Stimulated activated CD4-positive, alpha-beta T cell treated with anti-CD3 and anti-CD28 coated beads, Interleukin-1b, Interleukin-23, amount 100 ng/mL, for 24 hours (primary cell): ENCODE measurements at places on chromosomes 12 and 14.

DNA sequence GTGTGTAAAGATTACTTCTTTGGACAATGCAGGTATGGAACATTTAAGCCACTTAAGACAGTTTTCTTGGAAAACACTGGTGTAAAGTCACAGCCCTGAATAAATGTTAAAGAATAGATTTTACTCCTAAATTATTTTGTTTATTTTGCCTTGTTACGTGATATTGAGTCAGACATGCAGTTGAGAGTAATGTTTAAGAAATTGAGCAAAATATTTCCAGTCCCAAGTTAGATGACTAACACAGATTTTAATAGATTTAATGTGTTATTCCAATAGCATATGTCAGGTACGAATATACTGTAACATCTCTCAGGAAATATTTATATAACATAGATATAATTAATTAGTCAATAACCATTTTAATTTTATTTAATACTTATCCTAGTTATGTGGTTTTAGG lies 1361.7 kb downstream of the FSCB start:
- no peak for DNase-seq

GRCh38 chr14:77421201-77421600 lies 2.1 kb downstream of the NOXRED1 start:
- DNase-seq: no peak

- DNase-seq: no peak
Observed at GRCh38 chr14:95226801-95227200, 69.5 kb upstream of the DICER1 start.

DNA sequence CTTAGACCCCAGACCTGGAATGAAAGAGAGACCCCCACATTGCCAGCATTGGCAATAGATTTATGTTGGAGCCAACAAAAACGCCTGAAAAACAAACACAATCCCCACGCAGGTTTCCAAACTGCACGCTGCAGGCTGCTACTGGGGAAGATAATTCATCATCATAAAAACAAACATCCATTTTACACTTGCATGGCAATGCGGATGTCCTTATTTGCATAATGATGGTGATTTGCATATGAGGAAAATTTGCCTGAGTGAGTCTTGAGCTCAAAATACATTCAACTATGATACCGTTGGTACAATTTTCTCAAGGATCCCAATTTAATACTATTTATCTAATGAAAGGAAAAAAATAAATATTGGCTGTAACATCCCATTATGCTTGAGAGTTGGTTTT lies 33.6 kb upstream of the TMEM132D start:
- DNase-seq: no peak

DNA sequence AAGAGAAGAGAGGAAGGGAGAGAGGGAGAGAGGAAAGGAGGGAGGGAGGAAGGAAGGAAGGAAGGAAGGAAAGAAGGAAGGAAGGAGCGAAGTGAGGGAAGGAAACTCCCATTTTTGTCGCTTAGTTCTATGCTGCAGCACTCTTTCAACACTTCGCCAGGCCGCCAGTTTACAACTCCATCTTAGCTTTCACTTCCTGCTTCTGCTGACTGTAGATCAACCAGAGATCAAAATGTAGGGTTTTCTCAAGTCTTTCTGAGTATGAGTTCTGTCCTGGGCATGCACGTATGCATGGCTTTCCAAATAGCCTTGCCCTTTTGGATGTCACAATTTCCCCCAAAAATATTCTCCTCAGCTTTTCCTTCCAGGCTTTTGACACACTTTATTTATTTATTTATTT lies 723.4 kb downstream of the TRHDE start:
- no peak for DNase-seq

DNA sequence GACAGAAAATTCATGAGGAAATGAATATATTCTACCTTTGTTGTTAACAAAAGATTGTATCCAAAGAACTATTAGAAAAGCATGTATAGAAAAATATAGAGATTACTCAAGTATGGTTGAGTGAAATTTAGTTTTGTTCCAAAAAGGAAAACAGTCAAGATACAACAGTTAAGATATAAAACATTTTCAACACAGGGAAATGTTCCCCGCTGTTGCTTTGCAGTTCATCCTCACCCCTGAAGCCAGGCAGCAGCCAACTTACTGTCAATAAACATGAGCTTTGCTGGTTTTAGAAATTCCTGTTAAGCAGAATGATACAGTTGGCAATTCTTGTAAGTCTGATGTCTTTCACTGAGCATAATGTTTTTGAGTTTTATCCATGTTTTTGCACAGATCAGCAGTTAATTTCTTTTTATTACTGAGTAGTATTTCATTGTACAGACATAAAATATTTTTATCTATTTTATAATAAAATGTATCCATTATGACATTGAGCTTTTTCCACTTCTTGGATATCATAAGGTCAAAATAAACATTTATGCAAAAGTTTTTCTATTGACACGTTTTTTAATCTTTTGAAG lies 1.2 kb upstream of the CLEC2B start:
- no peak for DNase-seq

GRCh38 chr14:96373538-96373937 lies 10.2 kb downstream of the GSKIP start:
- no peak for DNase-seq

DNA sequence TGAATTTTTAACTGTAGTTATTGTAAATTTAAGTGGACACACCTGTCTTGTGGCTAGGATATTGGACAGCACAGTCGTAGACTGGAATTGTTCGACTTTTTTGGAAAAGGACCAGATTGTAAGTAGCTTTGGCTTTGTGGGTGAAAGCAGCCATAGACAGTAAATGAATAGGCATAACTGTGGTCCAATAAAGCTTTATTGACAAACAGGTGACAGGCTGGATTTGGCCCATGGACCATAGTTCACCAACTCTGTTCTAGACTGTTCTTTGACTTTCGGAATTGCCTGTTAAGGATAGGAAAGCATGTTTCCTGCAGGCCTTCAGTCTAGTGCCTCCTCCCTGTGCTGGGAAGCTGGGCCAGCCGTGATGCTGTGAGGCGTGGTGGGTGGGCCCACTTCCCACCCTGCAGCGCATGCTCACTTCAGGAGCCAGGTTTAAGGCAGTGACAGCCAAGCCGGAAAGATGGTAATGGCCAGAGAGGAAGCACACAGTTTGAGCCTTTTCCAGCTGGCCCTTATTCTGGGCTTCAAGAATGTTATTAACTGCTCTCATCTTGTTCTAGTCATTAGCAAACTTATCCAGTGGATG lies 51.8 kb downstream of the PPP2R5C start:
- no peak for DNase-seq

GRCh38 chr12:108080363-108080762 lies 48.7 kb upstream of the WSCD2 start:
- DNase-seq: no peak

DNA sequence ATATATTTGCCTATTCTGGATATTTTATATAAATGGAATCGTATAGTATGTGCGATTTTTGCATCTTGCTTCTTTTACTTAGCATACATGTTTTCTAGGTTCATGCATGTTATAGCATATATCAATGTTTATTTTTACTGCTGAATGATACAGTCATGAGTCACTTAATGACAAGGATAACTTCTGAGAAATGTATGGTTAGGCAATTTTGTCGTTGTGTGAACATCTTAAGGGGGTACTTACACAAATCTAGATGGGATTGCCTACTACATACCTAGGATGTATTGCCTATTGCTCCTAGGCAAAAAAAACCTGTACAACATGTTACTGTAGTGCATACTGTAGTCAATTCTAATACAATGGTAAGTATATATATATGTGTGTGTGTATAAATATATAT lies 8.8 kb downstream of the USP15 start:
- no peak for DNase-seq

- no peak for DNase-seq
Observed at GRCh38 chr12:30930238-30930637, 3.7 kb downstream of the TSPAN11 start.

- no peak for DNase-seq
Observed at GRCh38 chr12:53777936-53778644, 26.3 kb upstream of the CISTR start.

- peak; percentile 19 for DNase-seq
Observed at GRCh38 chr14:22973217-22974032, 8.9 kb downstream of the AJUBA start.

GRCh38 chr12:12749433-12749832 lies 32.3 kb downstream of the CDKN1B start:
- no peak for DNase-seq

DNA sequence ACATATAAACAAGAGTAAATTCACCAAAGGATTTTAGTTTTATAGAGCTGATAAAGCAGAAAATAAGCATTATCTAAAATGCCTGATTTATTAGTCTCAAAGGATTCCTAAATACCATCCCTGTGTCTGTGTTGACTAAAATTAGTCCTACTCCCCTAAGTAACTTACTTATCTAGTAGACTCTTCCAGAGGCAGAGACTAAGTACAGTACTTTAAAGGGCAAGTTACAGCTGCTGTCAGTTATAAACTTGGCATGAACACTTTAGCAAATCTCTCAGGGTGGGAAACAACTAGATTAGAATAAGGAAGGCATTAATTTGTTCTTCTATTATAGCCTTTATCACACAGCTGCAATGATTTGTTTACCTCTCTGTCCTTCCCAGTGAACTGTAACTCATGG lies 46.0 kb downstream of the ATP2B1 start:
- no peak for DNase-seq

DNA sequence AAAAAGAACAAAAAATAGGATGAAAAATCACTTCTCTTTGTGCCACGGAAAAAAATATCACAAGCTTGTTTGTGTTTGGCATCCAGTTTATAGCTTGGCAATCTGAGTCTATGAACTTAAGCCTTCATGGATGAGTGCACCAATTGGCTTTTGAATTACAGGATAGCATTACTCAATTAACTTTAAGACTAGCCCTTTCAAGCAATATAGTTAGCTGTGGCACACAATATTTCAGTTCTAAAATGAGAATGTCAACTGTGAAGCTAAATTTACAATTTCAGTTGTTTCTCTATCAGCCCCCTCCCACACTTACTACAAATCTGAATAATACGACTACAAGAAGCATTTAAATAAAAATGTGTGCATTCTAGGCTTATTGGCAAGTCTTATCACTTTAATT lies 8.3 kb downstream of the RERG start:
- DNase-seq: no peak

GRCh38 chr12:6987956-6988553 lies 17.3 kb downstream of the EMG1 start:
- no peak for DNase-seq

- peak; percentile 64 for DNase-seq
Observed at GRCh38 chr12:55940065-55940732, 9.2 kb downstream of the DGKA start.

- DNase-seq: no peak
Observed at GRCh38 chr14:100059438-100059781, 5.8 kb upstream of the EVL start.

DNA sequence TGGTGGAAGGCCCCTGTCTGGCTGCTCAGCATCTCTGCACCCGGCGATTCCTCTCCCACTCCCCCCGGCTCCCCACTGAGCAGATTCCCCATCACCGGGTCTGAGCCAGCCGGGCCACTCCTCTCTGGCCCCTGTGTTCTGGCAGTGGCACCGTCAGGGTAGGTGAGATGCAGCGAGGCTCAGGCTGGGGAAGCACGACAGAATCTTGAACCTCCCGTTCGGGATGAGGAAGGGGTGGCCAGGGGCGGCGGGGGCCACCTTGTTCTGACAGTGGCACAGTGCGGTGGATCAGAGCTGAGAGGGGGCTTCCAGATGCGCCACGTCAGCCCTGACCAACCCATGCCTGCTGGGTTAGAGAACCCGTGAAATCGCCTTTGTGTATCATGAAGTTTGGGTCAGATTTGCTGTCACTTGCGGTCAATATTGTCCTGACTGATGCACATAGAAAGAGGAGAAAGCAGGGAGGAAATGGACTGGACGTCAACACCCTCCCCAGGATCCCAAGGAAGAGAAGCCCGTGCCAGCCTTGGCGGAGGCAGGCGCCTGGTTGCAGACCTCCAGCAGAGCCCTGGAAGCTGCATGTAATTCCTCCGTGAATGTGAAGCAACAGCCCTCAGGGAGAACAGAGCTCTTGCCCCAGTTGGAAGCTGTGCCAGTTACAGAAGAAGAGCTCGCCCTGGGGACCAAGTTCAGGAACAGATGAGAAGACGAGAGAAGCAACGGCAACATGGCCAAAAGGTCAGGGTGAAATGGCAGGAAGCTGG lies 137.1 kb upstream of the SFSWAP start:
- no peak for DNase-seq

DNA sequence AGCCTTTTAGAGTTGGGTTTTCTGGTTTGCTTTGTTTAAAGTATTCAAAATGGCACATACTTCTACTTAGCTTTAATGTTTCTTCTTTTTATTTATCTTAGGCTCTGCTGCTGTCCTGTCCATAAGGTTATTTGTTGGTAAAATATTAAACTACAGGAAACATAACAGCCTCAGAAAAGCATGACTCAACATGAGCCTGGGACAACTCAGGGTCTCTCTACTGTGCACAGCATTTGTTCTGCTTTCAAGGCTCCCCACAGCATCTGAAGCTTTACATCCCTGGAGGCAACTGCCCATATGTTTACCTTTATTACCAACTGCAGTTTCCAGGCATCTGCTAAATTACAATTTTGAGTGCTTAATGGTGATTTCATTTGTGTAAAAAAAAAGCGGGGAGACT lies 954.2 kb upstream of the FBXO33 start:
- DNase-seq: no peak

- no peak for DNase-seq
Observed at GRCh38 chr12:115911360-115911759, 366.1 kb downstream of the MED13L start.

GRCh38 chr14:26128931-26129671 lies 468.7 kb downstream of the NOVA1 start:
- DNase-seq: no peak

GRCh38 chr12:94831081-94831751 lies 172.3 kb downstream of the NDUFA12 start:
- DNase-seq: no peak

- no peak for DNase-seq
Observed at GRCh38 chr12:71756054-71756690, 1.5 kb downstream of the RAB21 start.

DNA sequence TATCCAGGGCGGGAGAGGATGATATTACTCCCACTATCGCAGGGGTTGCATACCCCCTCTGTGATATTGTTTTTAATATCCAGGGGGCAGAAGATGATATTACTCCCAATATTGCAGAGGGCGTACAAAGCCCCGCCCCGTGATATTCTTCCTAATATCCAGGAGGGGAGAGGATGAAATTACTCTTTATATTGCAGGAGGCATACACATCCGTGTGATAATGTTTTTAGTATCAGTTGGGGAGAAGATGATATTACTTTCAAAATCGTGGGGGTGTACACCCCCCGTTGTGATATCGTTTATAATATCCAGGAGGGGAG lies 52.9 kb upstream of the OXA1L start:
- no peak for DNase-seq

- DNase-seq: no peak
Observed at GRCh38 chr12:49632986-49633702, 9.8 kb downstream of the PRPF40B start.

- DNase-seq: no peak
Observed at GRCh38 chr12:125197326-125197725, 132.1 kb downstream of the AACS start.
